Activated T-helper 1 cell treated with anti-CD3 and anti-CD28 coated beads, Interleukin-12 subunit alpha, Interleukin-12 subunit beta, Interleukin-2, Interleukin-4 antibody, amounts not matched to agents 30 ng/mL and 10 ng/mL and 1 ng/mL, durations not matched to agents 14 hours and 24 hours and 36 hours (primary cell): ENCODE measurements at places on chromosomes 1 and 21.

GRCh38 chr1:241742084-241742483 lies 90.0 kb downstream of the WDR64 start:
- no peak overlapping the region for H3K4me3 ChIP-seq
- H3K4me1 ChIP-seq: no peaks in the 10 kb centered on the region
- no peaks in the 10 kb centered on the region for H3K36me3 ChIP-seq

DNA sequence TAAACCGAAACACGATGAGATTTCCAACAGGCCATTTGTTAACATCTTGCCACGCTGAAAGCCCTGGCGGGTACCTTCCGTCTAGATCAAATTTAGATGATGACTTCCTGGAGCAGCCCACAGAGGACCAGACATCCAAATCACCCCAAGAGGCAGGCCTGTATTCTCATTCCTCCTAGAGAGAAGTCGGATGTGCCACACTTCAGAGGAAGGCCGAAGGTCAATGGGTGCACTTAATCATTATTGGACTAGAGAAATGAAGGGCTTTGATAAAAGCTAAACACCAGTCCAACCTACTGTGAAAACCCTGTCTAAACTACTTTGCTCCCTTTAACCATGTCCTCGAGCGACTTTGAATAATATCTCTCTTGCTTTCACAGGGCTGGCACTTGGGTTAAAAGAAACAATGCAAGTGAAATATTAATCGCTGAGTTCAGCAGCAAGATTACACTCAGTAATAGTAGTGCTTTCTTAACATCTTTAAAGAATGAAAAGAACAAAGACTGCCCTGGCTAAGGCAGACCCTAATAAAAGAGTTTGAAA lies 76.5 kb downstream of the BCAR3 start:
- DNase-seq: no peak
- H3K4me1 ChIP-seq: peaks cover 25% of the 10 kb centered on the region
- no peaks in the 10 kb centered on the region for H3K36me3 ChIP-seq

DNA sequence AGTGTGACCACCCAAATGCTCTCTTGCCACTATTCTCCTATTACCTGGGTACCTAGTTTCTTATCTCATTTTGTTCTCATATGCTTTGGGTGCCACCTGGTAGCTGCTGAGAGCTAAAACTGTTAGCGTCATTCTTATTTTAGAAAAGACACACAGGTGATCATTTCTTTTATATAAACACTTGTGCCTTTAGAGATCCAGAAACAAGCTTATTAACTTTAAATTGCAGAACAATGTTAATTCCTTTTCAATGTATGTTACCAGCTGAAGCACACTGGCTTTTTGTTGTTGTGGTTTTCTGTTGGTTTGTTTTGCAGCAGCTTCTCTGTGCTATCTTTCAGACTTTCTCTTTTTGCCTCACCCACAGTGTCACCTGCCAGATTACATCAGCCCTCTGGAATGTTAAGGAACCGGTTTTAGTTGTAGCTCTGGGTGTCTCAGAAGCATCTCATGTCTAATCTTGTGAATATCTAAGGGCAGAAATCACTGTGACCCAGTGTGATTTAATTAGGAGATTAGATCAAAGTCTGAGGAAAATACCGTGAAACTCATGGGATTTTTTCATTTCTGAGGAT lies 43.4 kb upstream of the SLC19A2 start:
- H3K27ac ChIP-seq: no peak overlapping the region
- peaks cover 57% of the 10 kb centered on the region for H3K36me3 ChIP-seq
- peak overlapping the region; percentile 9 for H3K4me3 ChIP-seq
- H3K4me1 ChIP-seq: peaks cover 33% of the 10 kb centered on the region
- DNase-seq: no peak
- no peaks in the 10 kb centered on the region for H3K27me3 ChIP-seq

- no peaks in the 10 kb centered on the region for H3K4me1 ChIP-seq
- H3K4me3 ChIP-seq: no peak overlapping the region
- no peaks in the 10 kb centered on the region for H3K36me3 ChIP-seq
- H3K27me3 ChIP-seq: no peaks in the 10 kb centered on the region
These were observed 134.4 kb downstream of the TGFB2 start for GRCh38 chr1:218479436-218480115.

DNA sequence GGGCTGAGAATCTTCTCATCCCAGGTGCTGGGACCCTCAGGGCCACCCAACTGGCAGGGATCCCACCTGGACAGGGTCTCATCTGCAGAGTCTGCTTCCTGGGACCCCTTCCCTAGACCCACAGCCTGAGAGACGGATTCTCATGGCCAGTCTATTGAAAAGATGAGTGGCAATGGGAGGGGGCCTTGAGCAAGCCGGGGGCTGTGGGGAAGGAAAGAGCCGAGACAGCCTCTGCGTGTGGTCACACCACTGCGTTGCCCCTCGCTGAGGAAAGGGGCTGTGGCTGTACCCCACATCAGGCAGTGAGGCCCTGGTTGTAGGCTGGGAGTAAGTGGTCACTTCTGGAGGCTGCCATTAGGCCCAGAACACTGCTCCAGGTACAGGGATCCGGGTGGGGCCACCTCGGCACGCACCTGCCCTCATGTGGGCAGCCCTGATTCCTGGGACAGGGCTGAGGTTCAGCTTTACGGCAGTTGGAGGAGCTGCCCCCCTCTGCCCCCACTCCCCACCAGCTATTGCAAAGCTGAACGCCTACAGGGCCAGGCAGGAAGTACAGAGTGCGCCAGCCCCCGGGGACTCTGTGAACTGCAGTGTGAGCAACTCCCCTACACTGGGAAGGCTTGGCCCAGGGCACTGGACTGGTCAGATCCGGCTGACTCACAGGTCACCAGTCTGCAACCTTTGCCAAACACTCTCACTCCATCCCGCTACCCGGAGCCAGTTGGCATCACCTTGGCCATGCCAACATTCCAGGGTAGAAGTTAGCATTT lies 106.9 kb downstream of the RIPK4 start:
- no peak overlapping the region for H3K27ac ChIP-seq
- no peaks in the 10 kb centered on the region for H3K4me1 ChIP-seq
- no peaks in the 10 kb centered on the region for H3K36me3 ChIP-seq
- no peak overlapping the region for H3K4me3 ChIP-seq

- H3K27me3 ChIP-seq: no peaks in the 10 kb centered on the region
- no peak overlapping the region for H3K27ac ChIP-seq
- DNase-seq: no peak
- no peak overlapping the region for H3K4me3 ChIP-seq
These were observed 110.8 kb downstream of the GREM2 start for GRCh38 chr1:240501115-240501514.

GRCh38 chr1:88029142-88029541 lies 654.9 kb upstream of the PKN2 start:
- no peaks in the 10 kb centered on the region for H3K36me3 ChIP-seq
- DNase-seq: no peak

- H3K27me3 ChIP-seq: no peaks in the 10 kb centered on the region
- peaks cover 46% of the 10 kb centered on the region for H3K36me3 ChIP-seq
- H3K4me3 ChIP-seq: no peak overlapping the region
- peaks cover 23% of the 10 kb centered on the region for H3K4me1 ChIP-seq
- DNase-seq: no peak
- H3K27ac ChIP-seq: no peak overlapping the region
These were observed 31.0 kb upstream of the PPP1R15B start for GRCh38 chr1:204442376-204443259.

GRCh38 chr1:47238935-47239592 lies 7.0 kb upstream of the TAL1 start:
- H3K27ac ChIP-seq: no peak overlapping the region
- H3K4me1 ChIP-seq: peaks cover 8% of the 10 kb centered on the region
- DNase-seq: no peak
- no peak overlapping the region for H3K4me3 ChIP-seq
- peaks cover 41% of the 10 kb centered on the region for H3K27me3 ChIP-seq

DNA sequence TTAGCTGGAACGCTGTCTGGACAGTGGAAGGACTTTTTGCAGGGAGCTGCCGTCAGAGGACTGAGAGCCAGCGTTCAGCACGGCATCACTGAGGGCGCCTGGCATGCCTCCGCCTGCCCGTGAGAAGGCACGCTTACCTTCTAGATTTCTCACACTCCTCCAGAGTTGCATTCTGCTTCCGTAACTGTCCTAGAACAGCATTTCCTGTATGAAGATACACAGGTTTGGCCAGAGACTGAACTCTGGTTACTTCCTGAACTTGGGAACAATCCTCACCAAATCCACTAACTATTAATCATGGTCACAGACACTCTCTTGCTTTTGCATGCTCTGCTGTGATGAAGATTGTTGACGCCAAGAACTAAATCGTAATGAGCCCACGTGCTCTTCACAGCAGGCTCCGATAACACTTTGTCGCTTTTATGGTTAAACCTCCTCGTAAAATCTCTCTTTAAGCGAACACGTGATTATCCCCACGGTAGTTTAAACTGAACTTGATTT lies 93.5 kb downstream of the KIF26B start:
- H3K4me3 ChIP-seq: no peak overlapping the region
- H3K4me1 ChIP-seq: no peaks in the 10 kb centered on the region
- H3K27ac ChIP-seq: no peak overlapping the region
- no peaks in the 10 kb centered on the region for H3K36me3 ChIP-seq
- DNase-seq: no peak

DNA sequence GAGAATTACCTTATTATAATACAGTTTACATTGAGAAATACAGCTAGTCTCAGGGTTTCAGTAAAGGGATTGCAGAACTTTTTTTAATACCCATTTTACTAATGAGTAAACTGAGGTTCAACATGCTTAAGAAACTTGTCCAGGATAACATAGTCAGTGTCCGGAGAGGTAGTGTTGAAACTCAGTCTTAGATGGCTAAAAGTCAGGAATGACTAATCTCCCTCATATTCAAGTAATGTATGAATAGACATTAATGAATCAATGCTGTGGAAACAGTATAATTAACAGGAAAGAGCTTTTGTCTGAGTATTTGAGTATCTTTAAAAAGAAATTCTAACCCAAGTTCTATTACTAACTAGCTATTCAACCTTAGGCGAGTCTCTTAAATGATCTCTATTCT lies 397.6 kb downstream of the PLA2G4A start:
- H3K27me3 ChIP-seq: no peaks in the 10 kb centered on the region
- no peak overlapping the region for H3K4me3 ChIP-seq
- H3K36me3 ChIP-seq: no peaks in the 10 kb centered on the region
- no peaks in the 10 kb centered on the region for H3K4me1 ChIP-seq
- no peak overlapping the region for H3K27ac ChIP-seq

DNA sequence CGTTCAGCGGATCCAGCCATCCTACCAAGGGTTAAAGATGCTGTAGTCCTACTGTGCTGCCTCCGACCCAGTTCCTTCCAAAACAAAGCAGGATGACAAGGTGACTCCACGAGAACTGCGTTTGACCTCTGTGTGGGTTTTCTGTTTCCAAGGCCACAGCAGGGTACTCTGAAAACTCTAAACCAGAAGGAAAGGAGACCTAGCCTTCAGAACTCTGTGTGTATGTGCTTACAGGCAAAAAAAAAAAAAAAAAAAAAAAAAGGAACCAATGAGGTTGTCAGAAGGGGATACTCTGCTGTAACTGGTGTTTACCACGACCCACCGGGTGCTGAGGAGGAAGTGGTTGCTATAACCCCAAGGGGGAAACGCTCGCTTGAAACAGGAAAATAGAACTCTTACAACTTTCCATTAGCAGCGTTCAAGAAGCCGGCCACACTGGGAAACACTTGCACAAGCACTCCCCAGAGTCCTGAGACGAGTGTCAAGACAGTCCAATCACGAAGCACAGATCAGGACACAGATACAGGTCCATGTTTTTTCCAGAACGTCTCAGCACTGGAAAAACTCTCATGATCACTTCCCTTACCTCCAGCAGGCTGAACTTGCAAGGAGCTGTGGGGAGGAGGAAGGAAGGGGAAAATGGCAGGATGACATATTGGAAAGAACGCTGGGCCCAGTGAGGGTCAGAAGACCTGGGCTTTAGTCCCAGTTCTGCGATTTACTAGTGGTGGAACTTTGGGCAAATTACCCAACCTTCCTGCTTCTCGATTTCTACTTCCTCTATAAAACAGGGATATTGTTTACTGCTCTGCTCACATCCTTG lies 64.0 kb downstream of the ITPKB start:
- H3K4me1 ChIP-seq: peaks cover 87% of the 10 kb centered on the region
- H3K27me3 ChIP-seq: no peaks in the 10 kb centered on the region
- H3K36me3 ChIP-seq: peaks cover 28% of the 10 kb centered on the region
- peak overlapping the region; percentile 57 for H3K4me3 ChIP-seq

DNA sequence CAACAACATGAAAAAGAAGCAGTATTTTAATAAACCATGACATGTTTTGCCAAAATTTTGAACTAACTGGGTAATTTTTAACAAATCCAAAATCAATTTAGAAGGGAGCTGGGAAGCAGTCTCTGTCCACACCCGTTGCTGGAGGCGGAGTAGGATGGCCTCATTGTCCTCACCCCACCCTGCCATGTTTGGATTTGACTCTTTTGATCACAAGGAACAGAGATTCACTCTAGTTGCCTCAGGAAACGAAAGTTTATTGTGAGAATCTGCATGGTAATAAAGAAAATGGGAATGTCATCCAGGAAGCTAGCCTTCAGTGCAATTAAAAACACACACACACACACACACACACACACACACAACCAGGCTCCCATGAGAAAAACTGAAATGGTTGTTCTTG lies 145.4 kb downstream of the SLC30A10 start:
- no peak overlapping the region for H3K27ac ChIP-seq
- H3K4me1 ChIP-seq: no peaks in the 10 kb centered on the region
- no peaks in the 10 kb centered on the region for H3K36me3 ChIP-seq

- H3K4me1 ChIP-seq: no peaks in the 10 kb centered on the region
- H3K27me3 ChIP-seq: no peaks in the 10 kb centered on the region
- no peak overlapping the region for H3K4me3 ChIP-seq
- DNase-seq: no peak
These were observed 6.7 kb upstream of the TEX35 start for GRCh38 chr1:178506177-178506576.

- H3K4me1 ChIP-seq: no peaks in the 10 kb centered on the region
- no peak overlapping the region for H3K27ac ChIP-seq
- no peaks in the 10 kb centered on the region for H3K36me3 ChIP-seq
- no peak for DNase-seq
- H3K27me3 ChIP-seq: peaks cover 14% of the 10 kb centered on the region
- H3K4me3 ChIP-seq: no peak overlapping the region
These were observed 587.2 kb downstream of the PTPRU start for GRCh38 chr1:29823561-29823960.

GRCh38 chr1:166057650-166058049 lies 109.2 kb downstream of the FAM78B start:
- no peak overlapping the region for H3K27ac ChIP-seq
- H3K4me3 ChIP-seq: no peak overlapping the region
- no peaks in the 10 kb centered on the region for H3K4me1 ChIP-seq
- H3K36me3 ChIP-seq: no peaks in the 10 kb centered on the region
- peaks cover 2% of the 10 kb centered on the region for H3K27me3 ChIP-seq

DNA sequence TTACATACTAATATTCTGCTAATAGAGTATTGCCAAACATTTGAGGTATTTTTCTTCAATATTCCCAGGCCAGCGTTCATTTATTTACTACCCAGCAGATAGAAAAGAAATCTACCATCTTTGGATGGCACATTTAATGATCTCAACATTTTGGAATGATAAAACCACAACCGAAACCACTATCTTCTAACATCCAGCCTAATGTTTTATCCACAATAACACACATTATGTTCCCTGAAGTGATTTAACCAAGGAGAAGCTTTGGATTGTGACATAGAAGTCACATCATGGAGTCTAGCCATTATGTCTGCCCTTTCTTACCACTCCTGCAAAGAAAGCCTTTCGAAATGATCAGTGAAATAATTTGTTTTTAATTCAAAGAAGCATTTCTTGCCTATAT lies 497.1 kb upstream of the PLXNA2 start:
- H3K4me3 ChIP-seq: no peak overlapping the region
- H3K4me1 ChIP-seq: no peaks in the 10 kb centered on the region
- no peak overlapping the region for H3K27ac ChIP-seq
- H3K27me3 ChIP-seq: no peaks in the 10 kb centered on the region

- H3K27ac ChIP-seq: no peak overlapping the region
- no peak overlapping the region for H3K4me3 ChIP-seq
- H3K36me3 ChIP-seq: no peaks in the 10 kb centered on the region
- H3K4me1 ChIP-seq: peaks cover 42% of the 10 kb centered on the region
These were observed 5.5 kb downstream of the FAM131C start for GRCh38 chr1:16067933-16068332.
